Mucosa of descending colon (tissue), 3 donors: ENCODE measurements at places on chromosomes 16 and 17.

DNA sequence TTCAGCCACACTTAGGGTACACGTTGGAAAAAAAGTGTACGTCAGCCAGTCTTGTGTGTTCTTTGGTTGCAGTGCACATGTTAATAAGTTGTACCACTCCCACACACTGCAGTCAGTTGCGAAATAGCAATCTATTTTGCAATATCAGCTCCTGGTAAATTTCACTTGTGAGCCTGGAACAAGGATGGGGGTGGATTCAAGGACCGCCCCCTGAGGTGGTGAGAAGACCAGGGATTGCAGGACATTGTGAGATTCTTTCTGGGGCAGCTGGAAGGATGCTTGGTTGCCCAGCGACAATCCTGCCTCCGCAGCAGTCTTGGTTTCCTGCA is 78.6 kb upstream of the ZFHX3 start:
- no peak for DNase-seq

DNA sequence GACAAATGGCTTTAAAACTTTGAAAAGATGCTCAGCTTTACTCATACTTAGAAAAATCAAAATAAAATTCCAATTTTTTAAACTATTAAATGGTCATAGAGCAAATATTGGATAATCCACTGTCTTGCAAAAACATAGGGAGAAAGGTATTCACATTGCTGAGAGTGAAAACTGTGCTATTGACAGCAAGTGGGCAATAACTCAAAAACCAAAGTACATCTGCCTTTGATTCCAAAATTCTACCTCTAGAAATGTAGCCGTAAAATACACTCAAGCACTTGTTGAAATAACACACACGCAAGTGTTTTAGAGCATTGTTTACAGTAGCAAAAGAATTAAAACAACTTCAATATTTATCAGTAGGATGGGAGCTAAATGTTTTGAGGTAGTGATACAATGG is 210.6 kb upstream of the HS3ST3A1 start:
- DNase-seq: no peak

GRCh38 chr17:82756166-82756565 is 4.3 kb downstream of the TBCD start:
- DNase-seq: no peak

- DNase-seq: no peak
Measured at GRCh38 chr16:28546626-28547025, 7.1 kb upstream of the SGF29 start.

- DNase-seq: no peak
Measured at GRCh38 chr16:57497121-57497520, 10.8 kb upstream of the DOK4 start.

DNA sequence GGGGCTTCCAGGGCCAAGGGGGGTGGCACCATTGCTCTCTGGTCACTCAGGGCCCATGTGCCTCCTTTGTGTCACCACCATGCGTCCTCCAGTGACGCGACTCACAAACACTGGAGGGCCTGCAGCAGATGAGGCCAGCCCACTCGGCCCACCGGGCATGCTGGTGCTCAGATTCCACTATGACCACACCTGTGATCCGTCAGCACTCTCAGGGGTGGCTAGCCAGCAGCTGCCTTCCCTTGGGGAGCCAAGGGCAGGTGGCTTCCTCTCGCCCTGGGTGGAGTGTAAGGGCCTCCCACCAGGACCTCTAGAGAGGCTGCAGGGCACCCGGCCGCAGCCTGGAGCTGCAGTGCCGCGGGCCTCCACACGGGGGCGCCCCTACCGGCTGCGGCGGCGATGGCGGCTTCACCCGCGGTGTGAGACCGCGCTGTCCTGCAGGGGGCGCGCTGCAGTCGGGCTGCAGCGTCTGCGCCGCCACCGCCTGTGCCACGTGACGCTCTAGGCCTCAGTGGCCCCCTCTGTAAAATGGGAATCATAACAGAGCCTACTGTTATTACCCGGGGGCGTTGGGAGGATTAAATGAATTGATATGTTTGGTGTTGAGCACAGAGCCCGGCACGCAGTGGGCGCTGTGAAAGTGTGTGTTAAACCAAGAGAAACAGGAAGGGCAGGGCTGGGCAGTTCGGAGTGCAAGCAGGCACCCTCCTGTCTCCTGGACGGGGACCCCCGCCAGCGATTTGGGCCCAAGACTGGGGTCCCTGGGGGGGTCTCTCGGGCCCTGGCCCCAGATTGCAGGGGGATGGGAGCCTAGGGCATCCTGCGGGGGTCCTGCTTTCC is 192.4 kb upstream of the GSE1 start:
- DNase-seq: peak; percentile 80

DNA sequence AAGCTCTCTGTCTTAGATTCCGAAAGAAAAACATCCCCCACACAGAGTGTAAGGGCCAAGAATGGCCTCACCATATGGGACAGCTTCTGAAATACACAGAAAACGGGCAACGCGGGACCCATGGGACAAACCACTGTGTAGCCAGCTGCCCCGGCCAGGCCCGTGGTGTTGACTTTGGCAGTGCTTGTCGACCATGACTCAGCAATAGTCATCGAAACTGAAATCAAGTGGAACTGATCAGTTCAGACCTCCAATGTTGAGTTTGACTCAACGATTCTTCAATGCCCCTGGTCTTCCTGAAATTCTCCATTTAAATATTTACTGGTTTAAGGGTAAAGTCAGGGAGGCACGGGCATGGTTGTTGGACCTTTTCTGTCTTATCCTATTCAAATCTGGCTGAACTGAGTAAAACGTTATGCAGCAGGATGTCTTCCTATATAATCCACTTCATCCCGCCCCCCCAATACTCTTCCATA is 27.5 kb downstream of the ZFHX3 start:
- peak; percentile 72 for DNase-seq
